ENCODE measurements at places on chromosomes 1 and 21. TPM values are rescaled to one million over a fixed set of nuclear protein-coding genes. Genes with fewer than 3 reads are reported as not detected.
A peak's percentile ranks its signal among the peaks of the same experiment; 100 is the strongest.

GRCh38 chr1:44240802-44241671 is 27.8 kb downstream of the DMAP1 start:
- DNase-seq = peak; percentile 11

GRCh38 chr1:167713330-167714081 is 8.3 kb upstream of the MPZL1 start:
- DNase-seq = peak; percentile 58

- DNase-seq = no peak
Observed at GRCh38 chr1:182930985-182931384, 22.0 kb downstream of the SHCBP1L start.

Gene IGSF3
- total RNA-seq = 16.0 TPM

Gene SLC26A9
- 4.8 TPM for total RNA-seq

Gene CD1C
- total RNA-seq = not detected
